ENCODE measurements at places on chromosomes 13 and 19. TPM values are rescaled to one million over a fixed set of nuclear protein-coding genes. Genes with fewer than 3 reads are reported as not detected.

DNA sequence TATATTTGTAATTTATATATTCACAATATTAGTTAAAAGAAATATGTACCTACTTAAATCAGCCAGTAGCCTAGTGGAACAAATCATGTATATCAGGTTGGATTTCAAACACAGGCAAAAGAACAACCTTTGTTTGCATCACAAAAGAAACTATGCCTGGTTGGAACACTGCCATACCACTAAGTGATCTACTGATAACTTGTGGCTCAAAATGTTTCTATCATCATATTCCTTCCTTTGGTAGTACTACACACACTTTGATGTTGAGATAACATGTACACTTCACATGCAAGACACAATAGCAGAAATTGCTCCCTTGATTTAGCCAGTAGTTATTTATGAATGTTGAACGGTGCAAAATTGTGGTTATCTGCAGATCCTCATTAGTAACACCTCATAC, 146.0 kb upstream of the GPC6 start:
- no peak for DNase-seq

GRCh38 chr13:78152415-78152814, 233.8 kb upstream of the EDNRB start:
- DNase-seq: no peak

GRCh38 chr19:31784671-31785101, 435.4 kb upstream of the TSHZ3 start:
- no peak for DNase-seq

- DNase-seq: no peak
These were observed 43.4 kb upstream of the PDCD5 start for GRCh38 chr19:32537580-32537979.

- DNase-seq: no peak
These were observed 52.0 kb downstream of the DPF1 start for GRCh38 chr19:38172001-38172400.

PAN3 gene
- total RNA-seq: 31.2 TPM

- DNase-seq: no peak
These were observed 22.6 kb upstream of the SLAIN1 start for GRCh38 chr13:77674852-77675251.

DNA sequence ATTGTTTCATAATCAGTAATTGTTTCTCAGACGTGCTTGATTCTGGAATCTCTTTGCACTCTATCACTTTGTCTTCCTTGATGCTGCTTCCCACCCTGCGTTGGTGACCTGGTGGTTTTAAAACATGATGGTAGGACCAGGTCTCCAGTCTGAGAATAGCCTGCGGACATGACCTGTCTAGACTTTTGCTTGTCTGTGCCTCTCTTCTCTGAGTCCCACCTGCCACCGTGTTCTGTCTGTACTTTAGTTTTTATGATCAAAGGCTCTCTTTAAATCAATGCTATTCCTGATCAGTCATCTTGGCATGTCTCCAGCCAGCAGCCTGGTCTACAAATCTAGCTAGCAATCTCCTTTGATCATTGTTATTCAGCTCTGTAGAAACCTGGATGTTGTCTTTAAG, 933.9 kb downstream of the DIAPH3 start:
- no peak for DNase-seq

COX6B2 gene
- not detected for total RNA-seq

PTH2 gene
- not detected for total RNA-seq

CYP4F2 gene
- not detected for total RNA-seq

- no peak for DNase-seq
These were observed 172.2 kb downstream of the KCNRG start for GRCh38 chr13:50187352-50188029.

DNA sequence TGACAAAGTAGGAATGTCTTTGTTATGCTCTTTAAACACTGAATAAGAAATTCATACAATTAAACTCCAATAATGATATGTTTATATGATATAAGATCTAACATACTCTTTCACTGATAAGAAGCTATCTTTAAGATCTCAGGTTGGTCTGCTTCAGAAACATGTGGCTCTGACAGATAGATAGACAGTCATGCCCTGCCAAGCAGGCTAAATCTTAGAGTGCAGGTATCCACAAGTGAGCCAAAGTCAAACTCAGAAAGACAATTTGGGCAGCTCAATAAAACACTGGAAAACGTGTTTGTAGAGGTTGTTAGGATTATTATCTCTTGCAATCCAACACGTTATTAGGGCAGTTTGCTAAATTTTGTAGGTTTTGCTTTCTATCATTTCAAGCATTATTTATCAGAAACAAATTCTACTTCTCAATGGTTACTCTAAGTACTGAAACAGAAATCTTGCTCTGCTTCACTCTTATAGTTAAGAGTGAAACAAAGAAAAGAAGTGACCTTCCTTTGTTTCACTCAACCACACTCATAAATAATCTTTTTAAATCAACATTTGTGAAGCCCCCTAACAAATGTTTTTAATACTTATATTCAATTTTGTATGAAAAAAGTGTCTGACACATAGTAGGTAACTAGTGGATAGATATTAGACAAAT, 1255.6 kb downstream of the DIAPH3 start:
- DNase-seq: no peak

DNA sequence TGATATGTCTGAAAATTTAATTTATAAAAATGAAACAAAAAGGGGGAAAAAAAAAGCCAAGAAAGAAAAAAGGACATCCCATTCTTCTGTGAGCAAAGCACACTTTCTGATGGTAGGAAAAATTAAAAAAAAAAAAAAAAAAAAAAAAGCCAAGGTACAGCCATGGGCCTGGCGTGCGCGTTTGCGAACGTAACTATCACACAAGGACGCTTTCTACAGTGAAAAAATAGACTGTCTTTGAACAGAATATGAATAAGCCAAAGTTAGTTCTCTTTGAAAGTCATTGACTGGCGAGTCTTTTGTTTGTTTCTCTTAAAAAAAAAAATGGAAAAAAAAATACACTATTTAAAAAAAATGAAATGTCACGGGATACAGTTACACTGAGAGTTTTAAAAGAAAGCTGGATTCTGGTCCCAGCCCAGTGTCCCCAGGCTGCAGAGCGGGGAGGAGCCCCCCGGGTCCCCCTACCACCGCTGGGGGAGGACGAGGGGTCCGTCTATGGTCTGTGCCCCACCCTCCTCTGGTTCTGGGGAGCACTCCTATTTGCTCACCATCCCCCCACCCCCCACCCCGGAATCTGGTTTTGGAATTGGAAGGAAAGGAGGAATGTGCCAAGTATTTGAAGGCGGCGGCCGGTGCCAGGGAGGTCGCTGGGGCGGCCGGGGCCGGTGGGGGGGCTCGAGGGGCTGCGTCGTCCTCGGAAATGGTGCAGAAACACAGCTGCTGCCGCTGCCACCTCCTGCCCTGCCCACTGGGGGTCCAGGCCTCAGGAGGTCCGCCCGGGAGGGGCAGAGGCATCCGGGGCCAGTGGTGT, 134.5 kb downstream of the PTPRS start:
- no peak for DNase-seq

DNA sequence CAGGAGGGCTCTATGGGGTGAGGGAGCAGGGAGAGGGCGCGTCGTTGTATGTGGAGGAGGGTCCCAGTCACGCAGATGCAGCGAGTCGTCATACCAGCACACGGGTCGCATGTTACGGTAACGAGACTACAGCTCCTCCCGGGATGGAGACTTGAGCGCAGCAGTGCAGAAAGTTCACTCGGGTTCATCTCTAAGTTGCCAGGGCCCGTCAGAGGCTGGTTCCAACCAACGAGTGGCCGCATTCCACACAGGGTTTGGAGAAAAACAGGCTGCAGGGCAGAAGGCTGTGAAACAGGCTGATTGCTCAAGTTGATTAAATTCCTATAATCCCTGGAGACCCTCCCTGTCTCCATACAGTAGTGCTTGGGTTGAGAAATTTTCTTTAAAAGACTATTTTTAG, 21.9 kb upstream of the TTYH1 start:
- no peak for DNase-seq

GRCh38 chr13:50248516-50249143, 233.4 kb downstream of the KCNRG start:
- DNase-seq: no peak

DNA sequence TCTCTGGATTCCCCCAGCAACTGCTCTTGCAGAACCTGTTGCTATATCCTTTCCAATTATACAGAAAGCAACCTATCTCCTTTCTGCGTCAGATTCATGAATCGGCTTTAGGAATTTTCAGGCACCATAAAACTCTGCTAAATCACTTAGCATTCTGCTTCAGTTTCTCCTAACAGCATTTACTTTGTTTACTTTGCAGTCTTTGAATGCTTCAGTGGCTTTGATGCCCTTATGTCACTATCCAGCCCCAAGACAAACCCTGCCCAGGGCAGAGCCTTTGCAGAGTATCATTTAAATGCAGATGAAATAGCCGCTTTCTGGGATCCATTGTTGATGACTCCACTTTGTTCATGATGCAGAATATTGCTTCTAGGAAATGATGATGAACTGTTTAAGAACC, 43.1 kb downstream of the SLITRK1 start:
- no peak for DNase-seq

GRCh38 chr13:20588529-20589110, 21.7 kb downstream of the IFT88 start:
- DNase-seq: no peak

DNA sequence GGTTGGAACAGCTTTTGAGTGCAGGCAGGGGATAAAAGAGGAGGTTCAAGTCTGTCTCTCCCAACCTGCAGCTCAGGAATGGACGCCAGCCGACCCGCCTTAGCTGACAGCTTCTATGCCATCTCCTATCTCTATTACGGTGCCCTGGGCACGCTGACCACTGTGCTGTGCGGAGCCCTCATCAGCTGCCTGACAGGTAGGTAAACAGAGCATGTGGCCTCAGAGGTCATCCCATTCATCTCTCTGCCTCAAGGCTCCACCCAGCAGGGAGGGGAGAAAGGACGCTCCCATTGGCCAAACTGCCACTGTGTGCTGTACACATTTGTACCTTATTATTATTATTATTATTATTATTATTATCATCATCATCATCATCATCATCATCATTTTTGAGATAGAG, 16.5 kb downstream of the SLC5A5 start:
- DNase-seq: no peak

GRCh38 chr13:73948848-73949529, 185.2 kb downstream of the KLF12 start:
- no peak for DNase-seq
